Suprapubic skin (tissue), 4 donors: ENCODE measurements at places on chromosomes 1 and 21. TPM values are rescaled to one million over a fixed set of nuclear protein-coding genes. Genes with fewer than 3 reads are reported as not detected.

The KRTAP19-3 gene
- not detected for total RNA-seq

The NEGR1 gene
- 4.0 TPM for total RNA-seq

The KIF21B gene
- 0.65 TPM for total RNA-seq

The ZZZ3 gene
- total RNA-seq = 56.9 TPM

The RGL1 gene
- total RNA-seq = 10.6 TPM

The FBXO2 gene
- total RNA-seq = 8.2 TPM

The ADORA1 gene
- 3.4 TPM for total RNA-seq
